ENCODE measurements at places on chromosomes 5 and 9.

GRCh38 chr5:149399775-149400174, 20.7 kb upstream of the IL17B start:
- DNase-seq = no peak

DNA sequence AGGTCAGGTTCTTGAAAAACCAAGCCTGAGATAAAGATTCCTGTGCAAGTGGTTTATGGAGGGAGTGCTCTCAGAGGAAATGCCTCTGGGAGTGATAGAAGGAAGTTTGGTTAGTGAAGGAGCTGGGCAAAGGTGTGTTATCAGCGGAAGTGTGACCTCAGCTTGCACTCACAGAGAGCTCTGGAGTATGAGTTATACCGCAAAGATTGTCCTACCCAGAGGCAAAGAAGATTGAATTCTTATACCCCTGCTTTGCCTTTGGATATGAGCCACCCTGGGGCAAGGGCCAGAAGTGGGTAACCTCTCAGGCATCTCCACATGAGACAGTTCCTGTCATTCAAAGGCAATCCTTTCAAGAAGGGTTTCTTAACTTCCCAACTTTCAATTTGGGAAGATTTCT, 145.6 kb downstream of the MUSK start:
- no peak for DNase-seq

GRCh38 chr9:84216151-84216550, 124.4 kb downstream of the SLC28A3 start:
- no peak for DNase-seq

DNA sequence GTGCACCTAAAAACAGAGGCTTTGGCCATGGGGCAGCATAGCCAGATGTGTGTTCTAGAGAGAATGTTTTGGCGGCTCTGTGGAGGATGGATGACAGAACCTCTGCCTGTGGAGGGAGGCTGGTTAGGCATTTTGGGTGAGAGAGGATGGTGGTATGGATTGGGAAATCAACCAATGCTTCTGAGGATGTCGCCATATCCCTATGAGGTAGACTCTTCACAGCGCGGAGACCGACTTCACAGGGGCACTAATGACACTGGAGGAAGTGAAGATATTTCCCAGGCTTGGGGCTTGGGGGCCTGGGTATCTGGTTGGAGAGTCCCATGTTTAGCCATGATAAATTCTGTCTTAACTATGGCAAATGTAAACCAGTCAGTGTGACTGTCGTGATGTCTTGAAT, 140.6 kb upstream of the KLF4 start:
- no peak for DNase-seq

- no peak for DNase-seq
Observed at GRCh38 chr5:88829775-88830174, 53.2 kb downstream of the MEF2C start.

DNA sequence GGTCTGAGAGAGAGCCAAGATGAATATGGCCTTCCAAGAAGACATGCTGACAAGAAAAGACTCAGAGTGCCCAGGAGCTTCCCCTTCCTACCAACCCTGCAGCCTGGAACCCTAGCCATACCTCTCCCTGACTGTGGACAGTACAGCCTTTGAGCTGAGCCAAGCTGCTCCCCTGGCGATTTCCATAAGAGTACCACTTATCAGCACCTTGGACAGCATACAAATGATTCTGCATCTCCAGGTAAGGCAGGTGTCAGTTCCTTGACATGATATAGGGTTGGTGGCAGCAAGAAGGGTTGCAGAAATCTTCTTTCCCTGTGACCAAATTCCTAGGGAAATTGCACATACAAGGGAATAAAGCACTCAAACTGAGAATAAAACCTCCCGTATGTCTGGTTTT, 58.3 kb downstream of the MFAP3 start:
- DNase-seq = no peak

- DNase-seq = no peak
Observed at GRCh38 chr9:100577776-100578448, at the start of gene CAVIN4. Gene CAVIN4 (plus strand): TSS chr9:100578079. CDS start chr9:100578144, 65 bp downstream.

DNA sequence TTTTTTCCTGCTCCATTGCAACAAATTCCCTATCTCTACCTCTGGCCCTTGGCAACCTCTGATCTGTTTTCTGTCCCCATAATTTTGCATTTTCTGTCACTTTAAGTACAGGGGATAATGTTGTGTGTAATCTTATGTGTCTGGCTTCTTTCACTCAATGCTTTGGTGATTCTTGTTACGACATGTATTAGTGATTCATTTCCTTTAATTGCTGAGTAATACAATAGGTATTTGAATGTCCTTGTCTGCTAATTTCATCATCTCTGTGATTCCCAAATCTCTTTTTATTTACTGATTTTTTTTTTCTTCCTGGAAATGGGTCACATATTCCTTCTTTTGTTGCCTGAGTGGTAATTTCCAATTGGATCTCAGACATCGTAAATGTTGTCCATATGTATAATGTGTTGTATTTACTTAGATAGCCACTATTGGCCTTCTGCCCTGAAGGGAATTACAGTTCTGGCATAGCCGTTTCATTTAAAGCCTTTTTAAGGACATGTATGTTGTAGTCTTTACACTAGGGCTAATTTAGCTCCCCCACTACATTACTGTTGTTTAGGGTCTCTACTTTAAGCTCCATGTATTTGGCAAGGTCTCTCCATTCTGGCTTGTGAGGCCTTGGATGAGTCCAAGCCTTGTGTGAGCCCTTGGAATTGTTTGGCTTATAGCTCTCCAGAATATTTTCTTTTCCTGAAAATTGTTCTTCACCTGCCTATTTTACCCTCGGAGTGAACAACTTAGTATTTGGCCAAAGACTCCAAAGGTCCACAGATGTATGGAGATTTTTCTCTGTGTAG, 683.8 kb downstream of the LRRC70 start:
- DNase-seq = no peak

GRCh38 chr9:77014597-77015263, 4.7 kb upstream of the FOXB2 start:
- DNase-seq = no peak

DNA sequence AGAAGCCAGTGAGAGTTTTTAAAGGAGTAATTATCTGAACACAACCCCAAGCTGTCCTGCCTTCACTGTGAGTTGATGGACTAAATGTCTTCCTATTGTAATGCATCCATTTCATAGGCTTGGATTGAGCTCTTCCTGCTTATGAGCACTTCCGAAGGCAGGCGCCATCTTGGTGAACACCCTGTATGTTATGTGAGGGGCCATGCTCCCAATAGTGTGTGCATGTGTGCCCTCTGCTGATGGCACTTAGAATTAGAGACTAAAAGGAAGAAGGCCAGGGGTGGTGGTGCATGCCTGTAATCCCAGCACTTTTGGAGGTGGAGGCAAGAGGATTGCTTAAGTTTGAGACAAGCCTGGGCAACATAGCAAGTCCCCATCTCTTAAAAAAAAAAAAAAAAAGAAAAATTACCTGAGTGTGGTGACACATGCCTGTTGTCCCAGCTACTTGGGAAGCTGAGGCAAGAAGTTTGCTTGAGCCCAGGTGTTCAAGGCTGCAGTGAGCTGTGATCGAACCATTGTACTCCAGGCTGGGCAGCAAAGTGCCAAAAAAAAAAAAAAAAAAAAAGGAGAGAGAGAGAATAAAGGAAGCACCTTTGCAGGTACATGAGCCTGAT, 65.0 kb downstream of the C9orf152 start:
- DNase-seq = no peak

- DNase-seq = peak; percentile 78
Observed at GRCh38 chr9:5879419-5880181, 11.1 kb upstream of the MLANA start.

DNA sequence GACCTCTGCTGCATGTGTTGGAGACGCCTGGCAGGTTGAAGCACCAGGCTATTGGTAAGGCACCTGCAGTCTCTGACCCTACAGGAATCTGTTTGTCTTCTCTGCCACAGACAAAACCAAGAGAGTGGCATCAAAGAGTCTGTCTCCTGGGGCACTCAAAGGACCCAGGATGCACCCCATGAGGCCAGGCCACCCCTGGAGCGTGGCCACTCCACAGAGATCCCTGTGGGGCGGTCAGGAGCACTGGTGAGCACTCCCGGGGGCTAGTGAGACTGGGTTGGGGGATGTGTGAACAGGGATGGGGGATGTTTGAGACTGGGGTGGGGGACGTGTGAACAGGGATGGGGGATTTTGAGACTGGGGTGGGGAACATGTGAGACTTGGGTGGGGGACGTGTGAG, 240.3 kb downstream of the CACNA1B start:
- DNase-seq = no peak

DNA sequence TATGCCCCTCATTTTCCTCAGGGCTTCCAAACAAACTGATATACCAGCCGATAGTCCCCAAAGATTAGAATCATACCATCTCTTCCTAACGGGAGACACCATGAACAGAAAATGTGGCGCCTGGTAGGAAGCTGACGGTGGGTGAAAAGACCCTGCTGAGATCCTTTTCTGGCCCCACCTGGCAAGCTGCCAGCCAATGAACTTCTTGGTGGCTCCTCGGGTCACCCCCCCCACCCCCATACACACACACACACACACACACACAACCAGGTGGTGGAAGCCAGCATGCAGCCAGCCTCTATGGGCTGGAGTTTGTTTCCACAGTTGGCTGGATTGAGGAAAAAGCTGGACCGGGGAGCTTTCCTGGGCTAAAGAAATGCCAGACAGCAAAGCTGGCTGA, 4.8 kb upstream of the CCIN start:
- DNase-seq = no peak

GRCh38 chr9:134605351-134605965, 36.1 kb upstream of the COL5A1 start:
- no peak for DNase-seq

DNA sequence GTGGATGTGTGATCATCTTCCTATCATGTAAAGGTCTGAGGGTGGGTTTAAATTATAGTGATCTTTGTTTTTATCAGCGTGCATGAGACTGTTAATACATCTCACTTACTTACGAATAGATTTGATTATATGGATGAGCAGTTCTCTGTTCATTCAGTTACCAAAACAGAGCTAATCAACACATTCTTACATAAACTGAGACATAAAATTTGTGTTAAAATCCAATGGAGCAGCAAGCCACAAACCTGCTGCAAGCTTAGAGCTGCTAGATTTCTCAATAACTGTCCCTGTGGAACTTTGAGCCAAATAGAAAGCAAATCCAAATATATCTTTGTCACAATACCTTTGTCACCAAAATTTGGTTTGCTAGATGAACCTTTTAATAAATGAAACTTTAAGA, 50.1 kb downstream of the NUDT12 start:
- no peak for DNase-seq

DNA sequence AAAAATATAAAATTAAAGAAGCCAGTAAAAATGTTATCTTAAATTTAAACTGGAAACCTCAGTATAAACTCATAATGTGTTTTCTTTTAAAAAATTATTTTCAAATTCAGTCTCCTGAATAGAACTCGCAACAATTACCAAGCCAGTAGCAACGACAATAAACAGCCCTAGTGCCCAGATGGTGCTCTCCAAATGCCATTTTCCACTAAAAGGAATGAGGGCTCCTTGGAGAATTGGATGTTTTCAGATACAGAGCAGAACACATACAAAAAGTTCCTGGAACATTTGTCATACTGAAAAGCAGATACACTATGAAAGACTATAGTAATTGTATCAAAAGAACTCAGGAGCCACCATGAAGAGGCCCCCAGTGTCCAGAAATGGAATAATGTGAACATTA, 97.4 kb downstream of the TMC1 start:
- no peak for DNase-seq

DNA sequence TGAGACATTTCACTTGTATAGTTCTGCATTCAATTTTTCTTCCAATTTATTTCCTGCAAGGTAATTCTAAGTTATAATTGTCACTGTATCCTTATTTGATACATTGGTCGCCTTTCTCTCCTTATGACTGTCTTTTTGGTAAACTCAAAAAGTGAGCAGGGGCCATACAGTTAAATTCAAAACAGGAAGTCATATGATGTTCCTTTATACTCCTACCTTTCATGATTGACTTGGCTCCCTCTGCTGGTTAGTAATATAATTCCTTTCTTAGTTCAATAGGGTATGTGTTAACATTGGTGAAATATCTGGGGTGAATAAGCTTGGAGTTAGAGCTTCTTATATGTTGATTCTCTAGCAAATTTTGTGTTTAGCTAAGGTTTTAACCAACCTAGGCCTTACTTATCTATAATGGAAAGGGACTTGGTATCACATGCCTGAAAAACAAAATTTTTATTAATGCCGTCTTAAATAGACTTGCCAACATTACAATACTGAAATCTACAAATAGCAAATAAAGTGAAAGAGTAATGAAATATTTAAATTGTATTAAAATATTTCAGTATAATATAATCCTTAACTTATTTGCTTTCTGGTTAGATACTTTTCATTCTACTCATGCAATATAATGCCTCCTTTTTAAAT, 6.0 kb upstream of the NIPBL start:
- peak; percentile 35 for DNase-seq

DNA sequence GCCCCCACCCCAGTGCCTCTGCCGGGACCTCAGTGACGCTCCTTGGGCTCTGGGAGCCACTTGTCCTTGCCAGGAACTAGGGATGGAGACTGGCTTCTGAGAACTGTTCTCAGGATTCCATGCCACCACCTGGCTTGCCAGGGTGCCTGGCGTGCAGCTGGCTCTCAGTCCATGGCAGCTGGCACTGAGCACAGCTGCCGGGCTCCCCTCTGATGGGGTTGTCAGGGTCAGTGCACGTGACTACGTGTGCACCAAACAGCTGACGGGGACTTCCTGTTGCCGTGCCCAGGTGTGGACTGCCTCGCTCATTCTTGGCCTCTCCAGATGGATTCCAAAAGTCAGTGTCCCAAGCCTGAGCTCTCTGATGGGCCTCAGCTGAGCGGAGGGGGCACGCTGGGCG, 9.4 kb downstream of the KCNT1 start:
- DNase-seq = no peak

- no peak for DNase-seq
Observed at GRCh38 chr5:33513462-33514185, 72.9 kb downstream of the TARS1 start.

DNA sequence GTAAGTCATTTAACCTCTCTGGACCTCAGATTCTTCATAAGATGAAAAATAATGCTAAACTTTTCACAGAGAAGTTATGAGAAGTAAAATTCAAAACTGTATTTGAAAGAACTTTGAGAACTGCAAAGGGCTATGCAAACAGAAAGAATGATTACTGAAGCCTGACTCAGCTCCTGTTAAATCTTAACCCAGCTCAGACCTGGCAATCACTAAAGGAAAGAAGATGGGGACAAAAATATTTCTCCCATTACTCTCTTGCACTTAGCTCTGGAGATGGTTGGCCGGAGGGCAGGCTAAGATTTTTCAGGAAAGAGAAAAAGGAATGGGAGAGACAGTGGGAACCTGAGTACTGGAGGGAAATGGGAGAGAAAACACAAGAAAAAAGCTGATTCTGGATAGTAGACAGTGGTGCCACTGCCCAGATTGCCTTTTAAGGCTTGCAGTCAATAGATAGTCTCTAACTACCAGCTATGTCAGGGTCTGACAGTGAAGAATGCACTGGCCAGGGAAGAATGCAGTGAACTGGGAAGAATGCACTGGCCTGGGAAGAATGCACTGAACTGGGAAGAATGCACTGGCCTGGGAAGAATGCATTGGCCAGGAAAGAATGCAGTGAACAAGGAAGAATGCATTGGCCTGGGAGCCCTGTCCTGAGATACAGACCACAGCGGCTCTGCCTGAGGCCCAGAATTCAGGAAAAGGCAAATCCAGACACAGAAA, 25.2 kb upstream of the CEMIP2 start:
- DNase-seq = no peak
